CD4-positive, alpha-beta T cell treated with Interleukin-10 for 1 hour (primary cell): ENCODE measurements at places on chromosomes 6 and 20.

DNA sequence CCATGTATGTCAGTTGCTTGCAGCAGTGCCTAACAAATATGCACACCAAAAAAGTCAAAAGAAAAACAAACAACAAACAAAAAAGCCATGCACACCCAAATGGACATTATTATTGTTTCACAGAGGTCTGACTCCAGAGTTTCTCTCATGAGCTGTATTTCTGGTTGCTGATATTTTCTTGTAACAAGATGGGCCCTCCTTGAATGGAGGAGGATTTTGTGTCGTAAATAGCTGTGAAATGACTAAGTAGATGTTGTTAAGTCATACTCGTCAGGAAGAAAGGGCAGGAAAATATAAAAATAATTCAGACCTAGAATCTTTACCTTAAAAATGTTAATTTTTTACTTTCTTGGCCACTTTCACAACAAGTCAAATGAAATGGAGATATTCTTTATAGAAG is 96.0 kb downstream of the PLEKHG1 start:
- DNase-seq: no peak

- DNase-seq: no peak
Measured at GRCh38 chr6:16374016-16374415, 135.6 kb downstream of the GMPR start.

GRCh38 chr20:23034721-23035671 is at the start of gene SSTR4:
SSTR4 (plus strand) TSS chr20:23035312; CDS start chr20:23035484, 172 bp downstream.
- DNase-seq: no peak

GRCh38 chr20:62827311-62828038 is 10.6 kb downstream of the COL9A3 start:
- DNase-seq: no peak

GRCh38 chr20:57874141-57874540 is 164.3 kb upstream of the PMEPA1 start:
- no peak for DNase-seq

GRCh38 chr6:157267654-157268053 is 55.7 kb downstream of the TMEM242 start:
- no peak for DNase-seq

DNA sequence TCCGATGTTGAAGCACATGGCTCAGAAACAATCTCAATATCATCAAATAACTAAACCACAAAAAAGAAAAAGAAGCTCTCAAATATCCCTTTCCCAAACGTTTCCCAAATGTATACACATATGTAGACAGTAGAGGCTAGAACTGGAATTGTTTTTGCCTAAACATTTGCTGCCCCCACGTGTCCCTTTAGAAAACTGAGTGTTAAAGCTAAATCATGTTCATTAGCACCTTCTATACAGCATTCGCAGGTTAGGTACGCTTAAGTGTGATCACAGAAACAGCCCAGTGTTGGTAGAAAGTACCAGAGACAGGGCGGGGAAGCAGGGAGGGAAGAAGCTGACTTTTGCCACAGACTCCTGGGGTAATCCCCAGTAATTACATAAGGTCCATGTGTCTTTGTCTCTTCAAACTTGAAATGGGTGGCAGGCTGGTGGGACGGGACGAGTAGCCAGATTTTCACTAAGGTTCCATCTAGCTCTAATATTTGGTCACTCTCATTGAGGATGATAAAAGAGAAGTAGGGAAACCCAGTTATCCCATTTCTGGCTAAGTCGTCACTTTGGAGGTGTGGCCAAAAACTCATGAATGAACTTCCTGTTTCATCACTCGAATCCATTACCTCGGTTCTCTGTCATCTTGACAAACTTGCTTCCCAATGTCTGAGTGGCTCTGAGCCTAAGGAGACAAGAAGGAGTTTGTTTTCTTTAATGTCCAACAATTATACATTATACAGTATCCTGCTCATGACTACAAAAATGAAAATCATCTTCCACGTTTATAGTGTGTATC is 15.0 kb upstream of the TFAP2A start:
- no peak for DNase-seq

DNA sequence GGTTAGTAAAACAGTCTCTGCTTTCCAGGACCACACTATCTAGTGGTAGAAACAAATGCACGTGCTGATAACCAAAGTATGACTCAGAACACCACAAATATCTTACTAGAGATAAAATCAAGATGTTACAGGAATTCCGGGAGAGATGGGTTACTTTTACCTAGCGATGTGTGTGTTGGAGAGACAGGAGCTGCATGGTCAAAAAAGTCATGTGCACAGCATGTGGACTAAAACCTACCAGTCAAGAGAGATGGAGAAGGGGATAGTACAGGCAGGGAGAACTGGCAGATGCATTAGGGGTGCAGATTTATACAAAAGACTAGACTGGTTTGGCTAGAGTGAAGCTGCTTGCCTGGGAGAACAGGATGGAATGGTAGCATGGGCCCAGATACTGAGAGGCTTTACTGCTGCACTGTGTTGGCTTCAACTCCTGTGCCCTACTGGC is 75.3 kb upstream of the MRAP2 start:
- DNase-seq: no peak

DNA sequence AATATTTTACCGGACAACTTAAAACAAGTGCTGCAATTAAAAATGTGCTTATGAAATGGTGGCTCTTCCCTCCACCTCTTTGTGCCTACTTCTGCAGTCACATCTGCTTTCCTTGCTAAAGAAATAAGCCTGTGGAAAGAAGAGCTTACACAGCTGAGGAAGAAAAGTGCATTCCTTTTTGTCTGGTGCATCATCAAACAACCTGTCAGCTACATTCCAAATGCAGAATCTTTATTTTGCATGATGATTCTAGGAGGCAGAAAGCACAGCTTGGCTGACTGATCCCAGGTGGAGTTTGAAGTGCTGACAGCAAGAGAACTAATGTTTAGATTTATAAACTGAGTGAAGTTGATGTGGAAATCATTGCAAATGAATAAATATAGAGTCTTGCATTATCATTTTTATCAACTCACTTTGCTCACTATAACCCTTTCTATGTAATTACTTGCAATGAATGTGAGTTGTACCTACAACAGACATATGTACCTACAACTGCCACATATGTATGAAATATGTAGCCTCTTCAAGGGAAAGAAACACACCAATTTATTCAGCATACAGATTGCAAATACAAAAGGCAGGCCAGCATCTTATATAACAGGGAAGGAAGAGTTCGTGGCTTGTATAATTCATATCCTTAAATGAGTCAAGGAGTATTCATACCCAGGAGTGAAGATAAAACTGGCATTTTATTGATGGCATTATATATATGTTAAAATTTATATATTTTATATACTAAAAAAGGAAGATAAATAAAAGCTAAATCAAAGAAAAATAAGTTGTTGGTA is 223.4 kb upstream of the MCHR2 start:
- DNase-seq: no peak

DNA sequence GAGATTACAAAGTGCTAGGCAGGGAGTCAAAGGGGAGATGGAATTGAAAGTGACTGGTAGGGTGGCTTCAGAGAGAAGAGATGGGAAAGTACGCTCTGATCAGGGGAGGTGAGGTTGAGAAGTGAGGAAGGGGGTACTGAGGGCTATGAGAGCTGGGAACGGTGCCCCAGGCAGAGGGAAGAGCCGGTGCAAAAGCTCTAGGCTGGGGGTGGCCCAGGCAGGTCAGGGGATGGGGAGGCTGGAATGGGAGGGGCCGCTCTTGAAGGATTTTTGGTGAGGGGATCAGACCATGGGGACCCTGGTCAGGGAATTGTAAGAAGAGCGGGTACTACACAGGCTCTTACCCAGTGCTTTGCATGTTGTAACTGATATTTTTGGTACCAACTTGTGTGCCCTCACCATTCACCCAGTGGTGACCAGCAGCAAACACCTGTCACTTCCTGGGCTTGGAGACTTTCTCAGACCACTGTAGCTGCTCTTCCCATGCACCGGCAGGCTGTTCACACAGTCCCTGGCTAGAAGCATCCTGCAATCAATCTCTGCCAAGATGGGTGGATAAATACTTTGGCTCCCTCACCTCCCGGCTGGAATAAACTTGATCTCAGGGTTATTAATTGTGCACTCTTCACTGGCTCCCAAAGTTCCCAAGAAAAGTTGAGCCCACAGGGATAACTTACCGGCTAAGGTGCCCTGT is 24.0 kb downstream of the PCK1 start:
- no peak for DNase-seq

DNA sequence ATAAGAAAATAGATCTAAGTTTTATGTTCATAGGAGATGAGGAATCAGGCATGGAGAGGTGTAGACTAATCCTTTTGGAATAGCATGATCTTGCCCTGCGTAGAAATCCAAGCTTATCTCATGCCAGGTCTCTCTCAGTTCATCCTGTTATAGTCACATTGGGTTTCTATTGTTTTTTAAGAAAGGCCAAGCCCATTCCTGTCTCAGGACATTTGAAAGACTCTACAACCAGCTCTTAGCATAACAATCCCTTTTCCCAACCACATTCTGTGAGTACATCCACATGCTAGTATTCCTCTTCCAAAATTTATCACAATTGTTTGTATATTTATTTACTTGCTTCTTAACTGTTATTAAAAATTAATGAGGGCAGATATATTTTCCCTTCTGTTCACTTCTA is 130.3 kb downstream of the MMUT start:
- DNase-seq: no peak

DNA sequence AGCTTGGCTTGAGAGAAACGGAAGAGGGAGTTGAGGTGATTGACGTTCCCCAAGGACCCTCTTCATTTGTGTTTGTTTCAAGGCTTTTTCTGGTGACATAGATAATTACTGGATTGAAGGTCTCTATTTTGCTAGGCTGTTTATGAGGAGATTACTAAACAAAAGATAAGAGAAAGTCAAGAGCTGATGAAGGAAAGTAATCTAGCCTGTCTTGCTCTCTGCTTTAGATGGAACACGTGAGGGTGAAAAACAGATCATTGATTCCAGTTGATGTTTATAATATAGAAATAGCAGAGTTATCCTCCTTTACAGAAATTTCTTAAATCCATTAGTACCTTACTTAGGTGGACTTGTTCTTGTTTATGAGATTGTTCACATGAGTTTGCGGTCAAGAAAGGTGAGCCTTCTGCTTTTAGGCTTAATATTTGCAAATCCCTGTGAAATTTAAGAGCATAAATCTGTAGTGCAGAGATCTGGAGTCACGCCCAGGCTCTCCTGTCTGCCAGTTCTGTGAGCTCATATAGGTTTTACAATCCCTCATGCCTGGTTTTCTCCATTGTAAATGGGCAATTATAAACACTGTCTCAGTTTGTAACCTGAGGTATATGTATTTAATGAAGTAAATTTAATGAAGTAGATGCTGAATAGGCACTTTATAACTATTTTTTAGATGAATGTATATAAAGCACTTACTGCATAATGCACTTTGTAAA is 272.8 kb downstream of the NKAIN2 start:
- DNase-seq: no peak

DNA sequence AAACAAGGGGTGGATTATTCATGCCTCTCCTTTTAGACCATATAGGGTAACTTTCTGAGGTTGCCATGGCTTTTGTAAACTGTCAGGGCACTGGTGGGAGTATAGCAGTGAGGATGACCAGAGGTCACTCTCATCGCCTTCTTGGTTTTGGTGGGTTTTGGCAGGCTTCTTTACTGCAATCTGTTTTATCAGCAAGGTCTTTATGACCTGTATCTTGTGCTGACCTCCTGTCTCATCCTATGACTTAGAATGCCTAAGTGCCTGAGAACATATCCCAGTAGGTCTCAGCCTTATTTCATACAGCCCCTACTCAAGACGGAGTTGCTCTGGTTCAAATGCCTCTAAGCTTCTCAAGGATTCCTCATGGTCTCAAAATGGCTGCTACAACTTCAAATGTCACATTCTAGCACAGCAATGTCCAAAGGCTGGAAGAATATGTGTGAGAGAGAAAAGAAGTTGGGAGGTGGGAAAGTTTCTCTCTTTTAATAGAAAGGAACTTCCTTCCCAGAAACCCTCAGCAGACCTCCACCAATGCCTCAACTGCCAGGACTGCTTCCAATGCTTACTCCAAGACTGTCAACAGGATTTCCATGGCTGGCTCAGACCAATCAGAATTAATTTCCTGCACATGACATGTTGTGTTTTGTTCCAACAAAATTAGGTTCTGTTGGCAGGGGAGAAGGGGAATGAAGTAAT is 46.6 kb upstream of the SLC9A8 start:
- DNase-seq: no peak

GRCh38 chr6:151958332-151958731 is 150.8 kb downstream of the ESR1 start:
- DNase-seq: no peak

DNA sequence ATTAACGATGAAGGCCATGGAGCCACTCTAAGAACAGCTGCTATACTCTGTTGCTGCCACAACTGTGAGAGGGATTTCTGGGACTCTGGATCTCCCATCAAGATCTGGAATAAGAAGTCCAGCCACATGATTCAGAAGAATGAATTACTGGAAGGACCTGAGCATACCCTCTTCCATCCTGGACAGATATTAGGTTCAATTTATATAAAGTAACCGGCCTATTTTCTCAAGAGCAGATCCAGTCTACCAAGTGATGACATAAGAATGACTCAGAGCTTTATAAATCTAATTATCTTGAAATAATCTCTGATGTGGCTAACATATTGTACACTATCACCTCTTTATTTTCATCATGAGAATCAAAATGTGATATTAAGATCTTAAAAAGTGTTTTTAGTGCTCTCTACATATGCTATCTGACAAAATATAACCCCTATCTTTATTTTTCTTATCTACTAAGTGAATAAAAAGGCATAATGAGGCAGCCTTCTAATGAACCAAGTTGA is 45.1 kb downstream of the COL9A1 start:
- DNase-seq: no peak

DNA sequence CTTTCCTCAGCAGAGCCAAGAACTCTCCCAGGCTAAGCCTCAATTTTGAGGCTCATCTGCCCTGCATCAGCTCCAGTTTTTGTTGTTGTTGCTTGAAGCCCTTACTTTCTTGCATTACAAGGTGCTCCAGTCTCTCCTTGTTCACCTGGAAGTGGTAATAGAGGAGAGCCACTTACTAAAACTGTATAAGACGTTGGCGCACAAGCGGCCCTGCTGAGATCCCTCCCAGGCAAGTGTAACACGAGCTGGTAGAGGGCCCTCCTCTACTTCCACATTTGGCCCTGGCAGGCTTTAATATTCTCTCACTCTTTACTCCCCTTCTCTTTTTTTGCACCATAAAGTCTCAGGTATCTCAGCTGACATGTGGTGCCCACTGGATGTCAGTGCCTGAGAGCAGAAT is 19.5 kb downstream of the GCM2 start:
- no peak for DNase-seq

- no peak for DNase-seq
Measured at GRCh38 chr6:57135885-57136284, 36.2 kb upstream of the BAG2 start.

DNA sequence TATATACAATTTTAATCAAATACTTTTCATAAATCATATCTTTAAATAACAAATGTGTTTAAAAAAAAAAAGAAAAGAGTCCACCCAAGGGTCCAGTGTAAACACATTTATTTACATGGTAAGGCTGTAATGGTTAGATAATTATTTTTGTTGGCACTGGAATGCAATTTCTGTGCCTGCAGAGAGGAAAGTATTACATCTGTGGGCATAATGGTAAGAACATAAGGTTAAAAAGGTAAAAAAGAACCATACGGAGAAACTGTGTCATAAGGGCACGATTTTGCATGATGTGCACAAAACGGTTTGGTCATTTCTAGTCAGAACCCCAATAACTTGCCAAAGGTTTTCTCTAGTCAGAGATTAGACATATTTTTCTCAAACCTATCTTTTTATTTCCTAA is 54.3 kb downstream of the RWDD2A start:
- DNase-seq: no peak

GRCh38 chr6:115972679-115973078 is 88.0 kb downstream of the FRK start:
- no peak for DNase-seq

- no peak for DNase-seq
Measured at GRCh38 chr20:34526466-34526865, 10.2 kb downstream of the DYNLRB1 start.

GRCh38 chr20:56941101-56941686 is 312.1 kb downstream of the TFAP2C start:
- no peak for DNase-seq
